Urinary bladder (tissue), 4 donors: ENCODE measurements at places on chromosomes 13 and 19. TPM values are rescaled to one million over a fixed set of nuclear protein-coding genes. Genes with fewer than 3 reads are reported as not detected.

DNA sequence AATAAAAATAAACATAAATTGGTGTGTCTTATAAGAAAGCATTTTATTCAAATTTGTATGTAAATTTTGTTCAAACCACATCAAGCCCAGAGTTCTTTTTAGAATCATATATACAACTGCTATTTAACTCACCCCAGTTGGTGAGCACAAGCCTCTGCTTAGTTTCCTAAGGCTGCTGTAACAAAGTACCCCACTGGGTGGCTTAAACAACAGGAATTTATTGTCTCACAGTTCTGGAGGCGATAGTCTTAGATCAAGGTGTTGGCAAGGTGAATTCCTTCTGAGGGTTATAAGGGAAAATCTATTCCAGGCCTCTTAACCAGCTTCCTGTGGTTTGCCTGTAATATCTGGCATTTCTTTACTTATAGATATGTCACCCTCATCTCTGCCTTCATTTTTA lies 1133.5 kb downstream of the OLFM4 start:
- DNase-seq: no peak

Gene TPTE2
- not detected for polyA plus RNA-seq

Gene ONECUT3
- polyA plus RNA-seq: not detected

- no peak for DNase-seq
Measured at GRCh38 chr19:1025960-1026782, at the start of gene CNN2. CNN2 (plus strand) TSS chr19:1026608; CDS start chr19:1026662, 54 bp downstream.

DNA sequence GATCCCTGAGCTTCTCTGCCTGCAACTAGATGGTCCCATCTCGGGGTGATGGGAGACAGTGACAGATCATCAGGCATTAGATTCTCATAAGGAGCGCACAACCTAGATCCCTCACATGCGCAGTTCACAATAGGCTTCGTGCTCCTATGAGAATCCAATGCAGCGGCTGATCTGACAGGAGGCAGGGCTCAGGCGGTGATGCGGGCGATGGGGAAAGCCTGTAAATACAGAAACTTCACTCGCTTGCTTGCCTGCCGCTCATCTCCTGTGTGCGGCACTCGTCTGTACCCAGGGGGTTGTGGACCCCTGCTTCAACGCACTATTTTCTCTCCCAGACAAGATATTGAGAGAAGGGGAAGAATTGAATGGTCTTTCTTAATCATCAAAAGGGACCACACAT lies 473.9 kb downstream of the ZNF536 start:
- no peak for DNase-seq

Gene PHLDB3
- polyA plus RNA-seq: 12.4 TPM

Gene KLK12
- not detected for polyA plus RNA-seq

- DNase-seq: no peak
Measured at GRCh38 chr13:33188093-33188882, 97.3 kb downstream of the STARD13 start.

DNA sequence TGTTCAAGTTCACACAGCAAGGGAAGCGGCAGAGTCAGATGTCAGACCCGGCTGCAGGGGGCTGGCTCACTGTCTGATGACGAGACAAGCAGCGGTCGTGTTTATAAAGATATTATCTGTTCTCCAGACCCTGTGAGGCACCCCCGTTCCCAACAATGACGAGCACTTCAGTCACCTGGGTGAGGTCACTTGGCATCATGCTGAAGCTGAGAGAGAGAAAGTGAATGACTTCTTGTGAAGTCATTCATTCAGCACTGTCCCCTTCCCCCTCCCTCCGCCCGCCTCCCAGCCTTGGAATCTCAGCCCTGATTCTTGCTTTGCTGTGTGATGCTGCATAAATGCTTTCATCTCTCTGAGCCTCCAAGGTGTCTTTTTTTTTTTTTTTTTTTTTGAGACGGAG lies 4.9 kb upstream of the LYPD3 start:
- no peak for DNase-seq

GRCh38 chr19:4539693-4540581 lies at the start of gene LRG1:
LRG1 (minus strand) TSS chr19:4540036; CDS start chr19:4540013, 23 bp downstream.
- DNase-seq: no peak

Gene ZNF420
- polyA plus RNA-seq: 6.0 TPM

DNA sequence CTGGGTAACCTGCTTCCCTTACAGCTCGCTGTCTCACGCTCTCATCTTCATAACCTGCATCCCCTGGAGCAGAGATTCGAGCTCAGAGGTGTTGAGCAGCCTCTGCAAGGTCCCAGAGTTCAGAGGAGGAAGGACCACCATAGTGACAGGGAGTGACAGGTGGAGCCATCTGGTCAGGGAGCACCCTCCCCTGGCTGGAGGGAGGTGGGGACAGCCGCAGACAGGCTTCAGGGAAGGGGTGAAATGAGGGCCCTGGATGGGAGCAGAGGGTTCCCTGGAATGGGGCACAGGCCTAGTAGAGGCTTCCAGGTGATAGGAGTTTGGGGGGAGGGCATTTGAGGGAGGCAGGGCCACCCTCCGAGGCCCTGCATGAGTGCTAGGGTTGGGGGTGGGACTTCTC lies 82.1 kb downstream of the ZNF429 start:
- DNase-seq: no peak

DNA sequence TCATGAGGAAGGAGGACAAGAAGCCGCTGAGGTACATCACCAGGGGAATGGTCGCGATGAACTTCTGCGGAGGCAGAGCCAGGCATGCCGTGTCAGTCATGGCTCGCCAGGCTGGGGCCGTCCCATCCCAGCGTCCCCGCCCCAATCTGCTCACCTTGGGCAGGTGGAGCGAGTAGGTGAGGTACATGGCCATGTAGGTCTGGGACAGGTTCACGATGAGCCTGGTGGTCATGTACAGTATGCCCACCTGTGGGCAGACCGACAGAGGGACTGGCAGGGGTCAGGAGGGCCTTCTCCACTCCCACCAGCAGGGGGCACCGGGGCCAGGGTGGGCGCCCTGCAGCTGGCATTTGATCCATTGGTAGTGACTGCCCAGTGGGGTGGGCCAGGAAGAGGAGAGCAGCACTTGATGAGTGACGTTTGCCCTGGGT lies 8.3 kb downstream of the TEKTIP1 start:
- no peak for DNase-seq

GRCh38 chr19:6101291-6101825 lies 8.9 kb downstream of the RFX2 start:
- DNase-seq: no peak

- DNase-seq: no peak
Measured at GRCh38 chr13:30736461-30737320, 1.3 kb downstream of the ALOX5AP start.

DNA sequence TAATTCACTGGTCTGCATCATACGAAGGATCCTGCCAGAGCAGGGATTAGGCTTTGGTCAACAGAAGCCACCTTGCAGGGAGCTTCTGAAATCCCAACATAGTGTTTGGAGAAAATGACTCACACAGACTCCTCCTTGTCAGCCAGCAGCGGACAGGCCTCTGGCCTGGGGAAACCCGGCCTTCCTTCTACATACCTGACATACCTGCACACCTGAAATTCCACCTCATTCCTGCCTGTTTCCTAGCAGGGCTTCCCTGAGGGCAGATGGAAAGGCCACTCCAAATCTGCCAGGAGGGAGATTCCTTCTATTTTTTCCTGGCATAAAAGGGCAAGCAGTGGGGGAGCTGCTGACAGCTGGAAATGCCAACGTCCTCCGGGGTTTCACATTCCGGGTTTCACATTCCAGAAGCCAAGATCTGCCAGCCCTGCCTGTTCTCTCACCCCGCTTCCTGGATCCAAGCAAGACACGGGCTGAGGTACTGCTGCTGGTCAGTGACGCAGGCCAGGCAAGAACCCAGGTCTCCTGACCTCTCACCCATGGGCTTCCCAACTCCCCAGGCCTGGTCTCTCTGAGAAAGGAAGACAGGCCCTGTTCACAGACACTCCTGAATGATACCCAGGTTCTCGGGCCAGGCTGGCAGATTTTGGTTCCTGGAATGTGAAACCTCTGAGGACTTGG lies 18.2 kb upstream of the IGFL1 start:
- DNase-seq: no peak

Gene EFNA2
- 0.09 TPM for polyA plus RNA-seq

GRCh38 chr19:11141937-11142527 lies 13.6 kb downstream of the SPC24 start:
- no peak for DNase-seq

GRCh38 chr13:101944521-101944920 lies 457.3 kb downstream of the FGF14 start:
- DNase-seq: no peak

DNA sequence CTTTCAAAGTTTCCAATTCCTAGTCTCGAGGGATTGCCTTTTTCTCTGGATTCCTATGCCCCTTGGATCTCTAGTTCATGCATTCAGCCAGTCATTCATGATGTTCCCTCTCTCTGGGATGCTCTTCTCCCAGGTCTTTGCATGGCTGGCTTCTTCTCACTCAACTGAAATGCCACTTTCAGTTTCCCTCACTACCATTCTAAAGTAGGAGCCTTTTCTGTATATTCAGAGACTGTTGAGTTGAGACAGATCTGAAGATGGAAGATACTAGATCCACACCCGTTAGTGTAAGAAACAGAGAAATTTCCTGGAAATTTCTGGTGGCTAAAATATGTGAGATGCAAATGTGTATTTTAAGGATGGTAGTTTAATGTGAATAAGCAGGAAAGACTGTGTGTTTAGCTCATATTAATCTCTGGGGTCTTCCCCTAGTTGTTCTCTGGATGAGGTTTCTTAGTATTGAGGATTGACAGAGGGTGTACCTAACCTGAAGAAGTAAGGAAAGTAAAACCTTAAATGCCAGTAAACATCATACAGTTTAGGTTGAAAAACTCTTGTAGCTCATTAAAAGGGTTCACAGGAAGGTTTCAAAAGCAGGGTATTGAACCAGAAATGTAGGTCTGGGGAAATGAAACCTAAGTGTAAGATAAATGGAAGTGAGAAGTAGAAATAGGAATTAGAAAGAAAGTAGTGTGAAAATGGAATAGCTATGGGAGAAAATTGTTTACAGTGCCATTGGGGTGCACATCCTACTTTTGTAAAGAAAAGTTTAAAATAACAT lies 331.3 kb downstream of the NDFIP2 start:
- DNase-seq: no peak

Gene ZNF726
- polyA plus RNA-seq: 1.2 TPM

GRCh38 chr13:66618702-66619101 lies 611.4 kb downstream of the PCDH9 start:
- DNase-seq: no peak

Gene RNF17
- polyA plus RNA-seq: 0.16 TPM

Gene DKKL1
- 0.46 TPM for polyA plus RNA-seq

GRCh38 chr19:1363599-1363998 lies 20.1 kb upstream of the NDUFS7 start:
- no peak for DNase-seq

GRCh38 chr13:23695711-23696464 lies 125.7 kb downstream of the TNFRSF19 start:
- DNase-seq: no peak

GRCh38 chr19:31349160-31349881 lies at the start of gene TSHZ3:
TSHZ3 (minus strand) TSS chr19:31349436; CDS start chr19:31349219, 217 bp downstream.
- DNase-seq: no peak

DNA sequence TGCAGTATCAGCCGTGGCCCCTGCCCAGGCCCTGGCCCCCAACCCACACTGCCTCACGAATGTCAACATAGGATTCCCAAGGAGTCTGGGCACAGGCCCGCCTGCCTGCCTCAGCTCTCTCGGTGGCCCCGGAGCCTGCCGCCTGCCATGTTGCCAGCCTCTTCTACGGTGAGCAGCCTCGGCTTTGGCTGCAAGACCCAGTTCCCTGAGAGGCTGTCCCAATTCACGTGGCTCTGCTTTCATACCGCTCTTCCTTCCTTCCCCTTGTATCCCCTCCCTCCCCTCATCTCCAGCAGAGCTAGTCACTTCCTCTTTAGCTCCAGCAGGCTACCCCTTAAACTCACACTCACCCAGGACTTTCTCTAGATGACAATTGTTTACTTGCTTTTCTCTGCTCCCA lies 42.7 kb downstream of the SERP2 start:
- no peak for DNase-seq
